ENCODE measurements at places on chromosomes 3 and 15.

DNA sequence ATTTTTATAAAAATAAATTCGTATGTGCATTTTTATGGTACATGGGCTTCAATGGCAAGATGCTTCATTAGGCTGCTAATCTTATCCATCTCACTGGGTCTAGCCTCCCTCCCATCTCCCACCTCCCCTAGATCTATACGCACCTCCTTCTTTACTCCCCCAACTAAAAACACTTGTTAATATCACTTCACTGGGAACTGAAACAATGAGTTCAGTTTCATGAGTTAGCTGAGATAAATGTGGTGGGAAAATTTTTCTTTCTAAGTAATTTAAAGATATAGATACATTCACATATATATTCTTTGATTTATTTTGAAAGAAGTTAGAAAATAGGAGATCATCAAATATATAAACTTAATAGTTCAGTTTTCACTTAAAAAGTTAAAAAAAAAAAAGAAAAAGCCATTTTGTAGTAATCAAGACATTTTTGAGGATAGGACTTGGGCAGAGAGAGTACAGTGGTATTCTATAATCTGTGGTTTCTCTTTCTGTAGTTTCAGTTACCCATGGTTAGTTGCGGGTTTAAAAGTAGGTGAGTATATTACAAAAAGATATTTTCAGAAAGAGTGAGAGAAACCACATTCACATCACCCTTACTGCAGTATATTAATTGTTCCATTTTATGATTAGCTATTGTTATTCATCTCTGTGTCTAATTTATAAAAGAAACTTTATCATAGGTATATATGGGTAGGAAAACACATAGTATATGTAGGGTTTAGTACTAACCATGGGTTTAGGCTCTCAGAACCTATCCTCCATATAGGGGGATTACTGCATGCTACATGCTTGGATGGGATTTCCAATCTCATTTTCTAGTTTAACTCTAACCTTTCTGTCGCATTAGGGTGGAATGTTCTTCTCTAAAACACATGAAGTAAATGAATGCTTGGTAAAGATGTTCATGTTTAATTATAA, 316.0 kb upstream of the CBLB start:
- DNase-seq: no peak

DNA sequence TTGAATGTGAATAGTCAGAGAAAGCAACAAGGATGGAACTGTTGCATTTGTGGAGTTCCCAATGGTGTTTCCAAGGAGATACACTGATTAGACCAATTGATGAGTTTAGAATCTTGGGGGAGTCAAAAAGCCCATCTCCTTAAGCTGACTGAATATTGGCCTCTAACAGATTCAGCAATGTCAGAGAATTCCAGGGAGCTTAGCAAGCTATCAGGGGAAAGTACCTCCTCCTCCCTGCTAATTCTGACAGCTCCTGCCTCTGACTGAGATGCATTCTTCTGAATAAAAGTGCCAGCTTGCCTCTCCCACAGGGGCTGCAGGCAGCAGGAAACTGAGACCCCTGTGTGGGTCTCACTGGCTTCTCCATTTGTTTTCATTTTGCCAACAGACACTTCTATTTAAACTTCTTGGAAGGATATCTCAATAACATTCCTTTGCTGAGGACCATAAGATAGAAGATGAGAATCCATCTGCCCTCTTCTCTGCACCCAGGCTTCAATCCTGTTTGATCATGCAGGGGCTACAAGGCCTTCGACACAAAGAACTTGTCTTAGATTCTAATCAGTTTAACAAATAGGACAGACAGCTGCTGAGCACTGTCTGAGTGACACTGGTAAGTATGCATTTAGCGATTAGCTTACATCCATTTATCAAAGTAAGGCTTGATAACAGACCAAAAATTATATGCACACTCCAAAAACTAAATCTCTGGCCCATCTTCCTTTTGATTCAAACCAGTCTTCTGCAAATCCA, 1080.8 kb downstream of the TUSC7 start:
- DNase-seq: no peak

- no peak for DNase-seq
Measured at GRCh38 chr15:71808311-71809020, 1.9 kb upstream of the NR2E3 start.

DNA sequence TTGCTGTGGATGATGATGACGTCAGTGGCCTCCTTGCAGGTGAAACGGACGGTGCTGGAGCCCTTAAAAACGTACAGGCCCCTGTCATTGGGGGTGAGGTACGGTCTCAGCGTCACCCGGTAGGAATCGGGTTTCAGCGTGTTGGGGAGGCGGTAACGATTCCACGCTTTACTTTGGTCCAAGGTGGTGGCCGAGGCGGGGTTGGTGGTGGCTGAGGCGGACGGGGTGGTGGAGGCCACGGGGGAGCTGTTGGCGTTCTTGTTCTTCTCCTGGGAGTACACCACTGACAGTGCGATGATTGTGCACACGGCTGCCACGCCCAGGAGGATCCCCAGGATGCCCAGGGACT, 8.5 kb downstream of the ANPEP start:
- no peak for DNase-seq

- DNase-seq: no peak
Measured at GRCh38 chr3:110101361-110101760, 764.0 kb upstream of the DPPA4 start.

DNA sequence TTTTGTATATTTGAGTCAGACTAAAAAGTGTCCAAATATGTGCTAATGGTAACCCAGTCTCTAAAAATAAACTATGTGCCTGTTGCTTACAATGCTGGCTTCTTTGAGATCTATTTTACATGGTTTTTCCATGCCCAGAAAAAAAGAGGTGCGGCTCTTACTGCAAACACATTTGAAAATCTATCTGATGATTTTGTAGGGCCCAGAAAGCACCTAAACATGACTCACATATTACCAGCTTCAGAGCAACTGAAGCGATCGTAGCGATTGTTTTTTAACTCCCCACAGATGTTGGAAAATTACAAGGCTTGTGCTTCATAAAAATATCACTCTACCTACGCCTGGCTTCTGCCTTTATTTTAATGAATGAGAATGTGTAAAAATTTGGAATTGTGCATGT, 53.5 kb downstream of the SUCNR1 start:
- DNase-seq: no peak

- DNase-seq: peak; percentile 38
Measured at GRCh38 chr3:58536501-58537411, at the start of gene ACOX2. Gene ACOX2 (minus strand): TSS chr3:58537190. CDS start chr3:58535106, 2,084 bp downstream.

DNA sequence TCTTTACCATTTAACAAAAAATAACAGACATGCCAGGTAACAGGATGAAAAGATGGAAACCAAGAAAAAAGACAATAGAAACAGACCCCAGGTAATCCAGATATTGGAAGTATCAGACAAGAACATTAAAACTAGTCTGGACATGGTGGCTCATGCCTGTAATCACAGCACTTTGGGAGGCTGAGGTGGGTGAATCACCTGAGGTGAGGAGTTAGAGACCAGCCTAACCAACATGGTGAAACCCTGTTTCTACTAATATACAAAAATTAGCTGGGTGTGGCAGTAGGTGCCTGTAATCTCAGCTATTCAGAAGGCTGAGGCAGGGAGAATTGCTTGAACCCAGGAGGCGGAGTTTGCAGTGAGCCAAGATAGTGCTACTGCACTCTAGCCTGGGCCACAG, 40.6 kb downstream of the ACAD9 start:
- DNase-seq: no peak

DNA sequence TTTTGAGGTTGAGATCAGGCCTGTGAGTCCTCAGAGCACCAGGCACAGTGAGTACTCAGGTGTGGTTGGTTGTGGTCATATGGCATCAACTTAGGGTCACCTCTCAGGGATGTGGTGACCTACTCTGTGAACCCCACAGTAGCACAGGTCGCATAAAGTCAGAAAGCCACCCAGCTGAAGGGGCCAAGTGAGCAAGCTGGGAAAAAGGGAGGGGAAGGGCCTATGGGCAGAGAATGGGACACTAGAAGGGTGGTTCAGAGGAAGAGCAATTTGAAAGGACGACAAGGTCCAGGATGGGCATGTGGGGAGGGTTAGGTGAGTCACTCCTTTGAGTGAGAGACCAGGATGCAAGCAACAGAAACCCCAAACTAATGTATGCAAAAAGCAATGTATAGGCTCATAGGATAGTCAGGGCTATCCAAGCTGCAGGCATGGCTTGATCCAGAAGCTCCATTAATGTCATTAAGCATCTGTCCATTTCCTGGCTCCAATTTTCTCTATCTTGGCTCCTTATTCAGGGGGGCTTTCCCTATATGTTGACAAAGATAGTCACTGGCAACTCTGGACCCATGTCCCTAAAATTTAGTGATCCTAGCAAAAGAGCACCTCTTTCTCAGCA, 33.5 kb downstream of the HMCES start:
- no peak for DNase-seq

- DNase-seq: no peak
Measured at GRCh38 chr3:38985581-38985980, 66.2 kb downstream of the SCN11A start.

- no peak for DNase-seq
Measured at GRCh38 chr3:71226565-71227269, 356.8 kb downstream of the FOXP1 start.

GRCh38 chr15:75025548-75026260, 2.3 kb downstream of the PPCDC start:
- DNase-seq: no peak

- no peak for DNase-seq
Measured at GRCh38 chr15:61685971-61686370, 374.3 kb downstream of the VPS13C start.

DNA sequence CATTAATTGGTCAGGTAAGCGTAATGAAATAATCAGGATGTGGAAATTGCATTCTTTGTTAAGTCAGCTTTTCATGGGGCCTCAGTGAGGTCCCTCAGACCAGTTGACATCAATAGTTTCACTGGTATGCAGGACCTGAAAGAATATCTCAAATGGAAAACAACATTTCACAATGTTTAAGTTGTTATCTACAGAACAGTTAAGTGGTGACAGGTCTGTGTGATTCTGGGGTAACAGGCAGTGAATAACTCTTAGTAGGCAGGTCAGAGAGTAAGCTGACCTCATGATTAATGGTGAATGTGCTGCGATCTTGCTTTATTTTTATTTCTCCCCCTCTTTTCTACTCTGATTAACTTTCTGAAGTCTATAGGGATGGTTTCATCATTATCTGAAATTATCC, 28.9 kb upstream of the ACP3 start:
- DNase-seq: no peak

GRCh38 chr3:50830451-50830850, 155.7 kb downstream of the DOCK3 start:
- no peak for DNase-seq

DNA sequence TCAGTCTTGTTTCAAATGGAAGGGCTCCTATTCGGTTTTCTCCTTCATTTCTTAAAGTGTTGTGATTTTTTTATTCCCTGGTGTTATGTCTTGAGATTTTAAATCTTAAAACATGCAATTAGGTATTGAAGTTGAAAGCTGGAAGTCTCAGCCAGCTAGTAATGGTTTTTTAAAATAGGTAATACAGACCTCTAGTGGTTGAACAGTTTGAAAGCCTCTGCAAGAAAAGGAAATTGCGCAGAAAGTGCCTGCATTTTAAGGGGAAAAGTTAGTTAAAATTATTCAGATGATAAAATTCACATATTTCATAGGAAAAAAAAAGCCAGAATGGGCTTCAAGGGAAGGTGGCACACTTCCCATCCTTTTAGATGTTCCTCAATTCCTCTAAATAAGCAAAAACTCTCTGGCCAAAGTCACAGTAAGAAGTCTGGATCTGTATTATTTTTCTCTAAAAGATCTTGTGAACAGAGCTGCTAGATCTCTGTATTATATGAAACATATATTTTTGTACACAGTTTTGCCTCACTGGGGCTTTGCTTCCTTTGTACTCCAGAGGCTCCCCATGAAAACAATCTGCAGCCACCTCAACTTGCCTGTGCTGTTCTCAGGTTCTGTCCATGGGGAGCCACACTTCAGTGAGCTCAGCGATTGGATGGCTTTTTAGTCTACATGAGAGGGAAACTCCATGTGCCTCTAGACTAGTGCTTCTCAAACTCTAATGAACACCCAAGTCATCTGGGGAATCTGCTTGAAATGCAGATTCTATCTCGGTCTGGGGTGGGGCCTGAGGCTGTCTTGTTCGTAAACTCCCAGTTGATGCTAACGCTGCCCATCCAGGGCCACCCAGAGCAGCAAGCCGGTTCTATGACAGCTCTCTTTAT, 21.5 kb downstream of the AGTR1 start:
- DNase-seq: peak; percentile 49

DNA sequence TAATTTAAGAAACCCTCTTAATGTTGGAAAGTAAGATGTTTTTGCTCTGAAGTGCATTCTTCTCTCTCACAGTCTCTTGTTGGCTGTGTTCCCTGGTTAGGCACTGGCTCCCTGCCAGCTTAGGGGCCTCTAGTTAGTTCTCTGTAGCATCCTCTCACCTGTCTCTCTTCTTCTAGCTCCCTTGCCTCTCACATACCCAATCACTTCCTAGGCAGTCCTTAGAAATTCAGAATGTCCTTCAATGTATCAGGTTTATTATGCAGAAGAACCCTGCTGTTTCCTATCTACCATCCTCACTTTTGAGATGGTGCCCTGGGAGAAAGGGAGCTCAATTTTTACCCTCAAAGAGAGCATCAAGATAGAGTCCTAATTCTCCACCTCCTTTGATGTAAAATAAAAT, 36.2 kb upstream of the CPNE4 start:
- DNase-seq: peak; percentile 24

DNA sequence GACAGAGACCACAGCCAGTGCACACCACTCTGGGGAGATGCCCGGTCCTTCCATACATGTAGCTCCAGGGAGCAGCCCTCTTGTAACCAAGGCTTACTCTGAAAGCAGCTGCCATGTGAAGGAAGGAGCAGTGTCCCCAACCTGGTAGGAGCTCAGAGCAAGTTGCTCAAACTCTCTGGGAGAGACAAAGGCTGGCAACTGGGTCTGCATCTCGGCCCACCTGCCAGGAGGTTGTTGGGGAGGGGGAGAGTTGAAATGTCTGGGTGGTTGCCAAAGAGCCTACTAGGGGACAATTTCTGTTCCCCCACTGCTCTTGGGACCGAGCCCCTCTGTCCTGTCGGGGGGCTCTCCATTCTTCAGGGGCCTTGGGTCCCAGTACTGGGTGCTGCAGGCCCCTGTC, 309.9 kb downstream of the TLE3 start:
- no peak for DNase-seq

GRCh38 chr3:181328346-181328745, 338.8 kb upstream of the DNAJC19 start:
- DNase-seq: peak; percentile 35

- no peak for DNase-seq
Measured at GRCh38 chr3:33006081-33006480, 54.6 kb downstream of the CCR4 start.

DNA sequence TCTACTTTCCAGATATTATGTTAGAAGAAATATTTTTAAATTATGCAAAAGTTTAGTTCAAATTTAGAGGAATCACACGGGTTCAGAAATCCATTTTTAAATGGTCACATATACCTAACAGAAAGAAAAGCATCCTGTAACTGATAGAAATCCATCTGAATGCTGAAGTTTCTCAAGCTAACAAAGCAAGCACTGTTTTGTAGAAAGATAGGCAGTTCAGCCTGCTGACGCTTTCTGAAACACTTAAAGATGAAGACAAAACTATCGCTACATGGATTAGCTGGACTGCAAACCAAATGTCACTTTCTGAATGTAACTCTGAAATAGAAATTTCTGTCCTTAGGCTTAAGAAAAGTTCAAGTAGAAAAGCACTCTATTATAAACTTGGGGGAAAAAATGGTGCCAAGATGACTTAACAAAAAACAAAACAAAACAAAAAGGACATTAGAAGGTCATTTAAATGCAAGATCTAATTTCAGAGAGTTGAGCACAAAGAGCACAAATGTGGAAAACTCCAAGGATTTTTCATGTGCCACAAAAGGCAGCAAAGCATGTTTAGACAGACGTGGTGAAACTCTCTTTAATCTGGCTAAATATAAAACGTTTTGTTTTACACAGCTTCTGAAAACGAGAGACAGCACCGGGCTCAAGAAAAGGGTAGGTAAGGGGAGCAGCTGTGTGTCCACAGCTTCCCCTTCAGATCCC, 1.2 kb downstream of the PLOD2 start:
- DNase-seq: no peak
